ENCODE measurements at places on chromosomes 5 and 9.

GRCh38 chr5:31365776-31366175 lies 166.1 kb downstream of the DROSHA start:
- DNase-seq, result no peak

DNA sequence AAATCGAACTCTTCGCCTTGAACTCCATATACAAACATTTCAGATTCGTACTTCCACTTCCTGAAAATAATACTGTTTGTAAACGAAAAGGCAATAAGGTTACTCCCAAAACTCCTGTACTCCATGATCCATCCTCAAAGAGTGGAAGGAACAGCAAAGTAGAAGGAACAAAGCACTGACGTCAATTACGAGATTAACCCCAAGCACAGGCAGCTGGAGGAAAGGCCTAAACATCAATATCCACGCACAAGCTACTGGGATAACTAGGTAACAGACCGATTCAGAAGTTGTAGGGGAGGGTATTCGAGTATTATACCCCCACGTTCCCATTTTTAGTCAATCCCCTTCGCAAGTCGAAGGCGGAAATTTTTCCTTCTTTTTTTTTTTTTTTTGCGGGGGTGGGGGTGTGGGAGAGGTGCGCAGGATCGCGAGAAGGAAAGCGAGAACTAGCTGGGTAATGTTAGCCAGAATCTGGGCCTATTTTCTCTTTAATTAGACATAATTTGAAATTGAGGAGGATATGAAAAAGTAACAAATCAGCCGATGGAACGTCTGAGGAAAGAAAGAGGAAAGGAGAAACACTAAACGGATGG lies 909 bp downstream of the AFF4 start:
- DNase-seq, result no peak

DNA sequence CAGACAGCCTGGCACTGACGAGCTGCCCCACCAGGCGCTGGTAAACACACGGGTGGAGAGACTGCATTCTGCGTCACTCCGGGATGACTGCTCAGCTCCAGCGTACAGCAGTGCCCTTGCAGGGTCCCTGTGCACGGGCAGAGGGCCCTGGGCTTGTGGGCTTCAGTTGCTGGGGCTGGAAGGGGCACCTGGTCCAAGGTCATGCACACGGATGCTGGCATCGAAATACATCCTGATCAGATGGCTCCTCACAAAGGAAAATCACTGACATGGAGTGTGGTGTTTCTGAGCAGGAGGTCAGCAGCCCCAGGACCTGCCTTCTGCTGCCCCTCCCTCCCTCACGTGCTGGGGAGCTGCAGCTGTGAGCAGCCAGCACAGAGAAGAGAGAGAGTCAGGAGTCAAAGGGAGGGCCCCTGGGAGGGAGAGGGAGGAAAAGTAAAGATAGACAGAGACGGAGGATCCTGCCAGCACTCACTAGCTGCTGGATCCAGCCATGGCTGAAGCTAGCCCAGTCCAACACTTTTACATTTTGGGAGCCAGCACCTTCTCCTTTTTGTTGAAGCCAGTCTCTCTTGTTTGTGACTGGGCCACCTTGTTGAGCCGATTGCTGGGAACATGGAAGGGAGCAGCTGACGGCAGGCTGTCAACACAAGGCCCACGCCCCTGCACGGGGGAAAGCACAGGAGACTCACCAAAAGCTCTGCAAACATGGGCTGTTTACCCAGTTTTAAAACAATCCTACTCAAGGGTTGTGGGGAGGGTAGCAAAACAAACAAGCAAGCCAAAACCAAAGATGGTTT lies 166.5 kb upstream of the PHYKPL start:
- no peak for DNase-seq

DNA sequence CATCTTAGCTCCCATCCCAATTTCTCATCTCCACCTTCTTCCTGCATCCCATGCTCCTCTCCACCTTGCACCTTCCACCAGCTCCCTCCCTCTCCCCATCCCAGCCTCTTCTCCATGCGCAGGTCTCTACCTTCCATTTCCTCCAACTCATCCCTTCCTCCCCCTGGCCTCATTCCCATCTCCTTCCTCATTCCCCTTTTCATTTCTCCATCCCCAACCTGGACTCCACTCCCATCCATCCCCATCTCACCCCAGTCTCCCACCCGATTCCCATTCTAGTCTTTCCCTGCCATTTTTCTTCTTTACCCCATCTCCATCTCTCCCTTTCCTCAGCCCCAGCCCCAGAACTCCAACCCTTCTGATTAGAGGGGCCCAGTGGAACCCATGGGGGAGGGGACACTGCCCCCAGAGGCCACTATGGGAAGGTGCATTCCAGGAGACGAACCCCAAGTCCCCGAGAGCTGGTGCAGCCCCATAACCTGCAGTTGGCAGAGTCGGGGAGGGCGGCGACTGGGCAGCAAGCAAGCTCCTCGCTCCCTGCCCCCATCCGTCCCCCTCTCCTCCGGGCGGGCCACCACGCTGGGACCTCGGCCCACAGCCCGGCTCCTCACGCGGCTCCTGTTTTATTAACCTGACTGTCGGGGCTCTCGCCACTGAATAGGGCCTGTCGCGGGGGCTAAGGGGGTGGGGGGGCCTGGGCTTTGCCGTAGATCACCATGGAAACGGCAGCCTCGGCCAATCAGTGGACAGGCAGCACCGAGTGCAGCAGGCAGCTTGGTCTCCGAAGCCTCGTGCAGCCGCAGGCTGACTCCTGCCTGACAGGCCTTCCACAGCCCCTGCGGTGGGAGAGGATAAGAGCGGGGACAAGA lies 66.7 kb downstream of the PCDH1 start:
- DNase-seq, result no peak

DNA sequence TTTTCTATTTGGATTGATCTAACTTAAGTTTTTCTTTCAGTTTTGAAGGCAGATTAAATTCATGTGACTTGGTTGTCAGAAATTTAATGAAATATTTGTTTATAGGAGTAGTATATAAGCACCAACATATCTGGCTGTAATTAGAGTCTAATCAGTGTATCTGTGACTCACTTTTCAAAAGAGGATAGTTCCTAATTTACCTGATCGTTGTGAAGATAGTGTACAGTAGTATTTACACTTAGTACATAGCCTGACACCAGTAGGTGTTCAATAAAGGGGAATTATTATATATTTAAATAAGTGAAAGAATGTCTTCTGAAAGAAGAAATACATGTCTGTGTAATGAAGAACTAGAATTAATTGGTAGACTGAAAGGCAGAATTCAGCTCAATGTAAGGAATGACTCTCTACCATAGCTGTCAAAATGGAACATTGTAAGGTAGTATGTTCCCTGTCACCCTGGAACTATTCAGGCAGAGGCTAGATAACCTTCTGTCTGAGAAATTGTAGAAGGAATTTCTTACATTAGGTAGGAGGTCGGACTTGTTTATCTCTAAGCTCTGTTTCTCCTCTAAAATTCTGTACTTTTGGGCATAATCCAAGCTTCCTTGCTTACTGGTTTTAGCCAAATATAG lies 8.6 kb downstream of the TGFBR1 start:
- DNase-seq, result no peak

DNA sequence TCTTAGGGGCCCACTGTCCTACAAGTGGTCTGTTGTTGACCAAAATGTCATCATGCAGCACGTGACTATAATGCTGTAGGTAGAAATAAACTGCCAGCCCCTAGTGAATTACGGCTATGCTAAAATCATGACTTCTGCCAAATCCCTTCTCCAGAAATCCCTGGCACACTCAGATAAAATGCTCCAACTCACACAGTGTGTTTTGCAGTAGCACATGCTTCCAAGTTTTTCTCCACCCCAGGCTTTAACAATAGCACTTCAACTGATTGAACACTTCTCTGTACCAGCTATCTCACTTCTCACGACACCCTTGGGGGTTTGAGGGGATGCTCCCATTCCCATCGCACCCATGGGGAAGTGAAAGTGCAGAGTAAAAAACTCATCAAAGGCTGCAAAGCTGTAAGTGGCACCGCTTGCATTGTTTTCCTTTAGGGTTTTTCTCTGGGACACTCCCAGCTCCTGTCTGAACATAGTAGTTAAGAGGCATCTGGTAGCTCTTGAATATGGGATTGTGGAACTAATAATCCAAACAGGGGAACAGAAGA lies 151.0 kb upstream of the SLC24A2 start:
- DNase-seq, result no peak

- no peak for DNase-seq
These were observed 47.8 kb upstream of the IRX4 start for GRCh38 chr5:1930501-1930879.

DNA sequence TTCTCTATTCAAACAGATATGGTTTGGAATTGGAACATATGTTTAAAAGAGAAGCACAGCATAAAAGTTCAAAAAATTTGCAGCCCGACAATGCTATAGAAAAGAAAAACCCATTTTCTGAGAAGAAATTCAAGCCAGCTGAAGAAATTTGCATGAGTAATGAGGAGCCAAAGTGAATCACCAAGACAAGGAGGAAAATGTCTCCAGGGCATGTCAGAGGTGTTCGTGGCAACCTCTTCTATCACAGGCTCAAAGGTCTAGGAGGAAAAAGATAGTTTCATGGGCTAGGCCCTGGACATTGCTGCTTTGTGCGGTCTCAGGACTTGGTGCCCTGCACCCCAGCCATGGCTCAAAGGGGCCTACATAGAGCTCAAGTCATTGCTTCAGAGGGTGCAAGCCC lies 134.8 kb upstream of the ADAMTS16 start:
- DNase-seq, result no peak

DNA sequence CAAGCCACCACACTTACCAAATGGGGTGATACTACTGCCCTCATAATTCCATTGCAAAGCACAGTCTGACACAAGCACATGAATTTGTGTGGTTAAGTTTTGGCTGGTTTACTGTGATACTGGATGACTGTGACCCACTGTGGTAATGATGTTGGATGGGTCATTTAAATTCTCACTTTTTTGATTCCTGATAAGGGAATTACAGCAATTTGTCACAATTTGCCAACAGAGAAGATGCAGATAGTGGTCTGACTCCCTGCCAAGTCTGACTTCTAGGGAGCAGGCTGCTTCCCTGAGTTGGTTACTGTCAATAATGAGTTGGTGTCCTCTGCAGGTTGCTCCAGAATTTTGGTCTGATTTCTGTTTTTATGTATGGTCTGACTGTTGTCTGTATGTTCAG lies 731.9 kb downstream of the MTRR start:
- no peak for DNase-seq

DNA sequence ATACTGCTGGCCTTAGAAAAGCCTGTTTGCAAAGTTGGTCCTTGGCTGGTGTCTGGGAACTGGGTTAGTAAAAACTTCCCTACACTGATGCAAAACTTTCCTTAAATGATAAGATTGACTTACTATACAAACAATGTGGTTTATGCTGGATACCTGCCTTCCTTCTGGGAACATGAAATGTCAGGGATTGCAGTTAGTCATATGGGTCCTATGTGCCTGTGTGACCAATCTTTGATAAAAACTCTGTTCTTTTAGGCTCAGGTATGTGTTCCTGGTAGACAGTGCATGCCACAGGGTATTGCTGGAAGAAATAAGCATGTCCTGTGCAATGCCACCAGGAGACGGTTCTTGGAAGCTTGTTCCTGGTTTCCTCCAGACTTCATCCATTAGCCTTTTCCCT lies 173.3 kb downstream of the RMI1 start:
- no peak for DNase-seq

All from stimulated activated CD4-positive, alpha-beta T cell treated with anti-CD3 and anti-CD28 coated beads, Interleukin-12 subunit alpha, Interleukin-12 subunit beta, amount 100 ng/mL, for 48 hours (primary cell).